T-helper 1 cell (primary cell): ENCODE measurements at places on chromosomes 16 and 17.

- no peak for DNase-seq
Observed at GRCh38 chr16:14071576-14072271, 605 bp downstream of the MRTFB start.

GRCh38 chr16:70428178-70428998, 10.5 kb downstream of the ST3GAL2 start:
- DNase-seq = no peak

DNA sequence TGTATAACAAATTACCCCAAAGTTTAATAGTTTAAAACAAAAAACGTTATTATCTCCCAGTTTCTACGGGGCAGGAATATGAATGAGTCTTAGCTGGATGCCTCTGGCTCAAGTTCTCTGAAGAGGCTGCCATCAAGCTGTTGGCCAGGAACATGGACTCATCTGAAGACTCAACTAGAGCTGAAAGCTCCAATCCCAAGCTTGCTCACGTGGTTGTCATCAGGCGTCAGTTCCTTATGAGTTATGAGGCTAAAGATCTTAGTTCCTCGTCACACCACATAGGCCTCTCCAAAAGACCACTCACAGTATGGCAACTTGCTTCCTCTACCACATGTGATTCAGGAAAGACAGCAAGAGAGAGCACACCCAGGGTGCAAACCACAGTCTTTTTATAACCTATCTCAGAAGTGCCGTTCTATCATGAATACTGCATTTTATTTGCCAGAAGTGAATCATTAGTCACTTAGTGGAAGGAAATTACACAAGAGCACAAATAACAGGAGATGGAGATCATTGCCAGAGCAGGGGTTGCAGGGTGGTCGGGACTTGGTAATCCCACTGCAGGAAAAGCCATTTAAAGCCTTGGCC, 48.7 kb upstream of the NLK start:
- no peak for DNase-seq

DNA sequence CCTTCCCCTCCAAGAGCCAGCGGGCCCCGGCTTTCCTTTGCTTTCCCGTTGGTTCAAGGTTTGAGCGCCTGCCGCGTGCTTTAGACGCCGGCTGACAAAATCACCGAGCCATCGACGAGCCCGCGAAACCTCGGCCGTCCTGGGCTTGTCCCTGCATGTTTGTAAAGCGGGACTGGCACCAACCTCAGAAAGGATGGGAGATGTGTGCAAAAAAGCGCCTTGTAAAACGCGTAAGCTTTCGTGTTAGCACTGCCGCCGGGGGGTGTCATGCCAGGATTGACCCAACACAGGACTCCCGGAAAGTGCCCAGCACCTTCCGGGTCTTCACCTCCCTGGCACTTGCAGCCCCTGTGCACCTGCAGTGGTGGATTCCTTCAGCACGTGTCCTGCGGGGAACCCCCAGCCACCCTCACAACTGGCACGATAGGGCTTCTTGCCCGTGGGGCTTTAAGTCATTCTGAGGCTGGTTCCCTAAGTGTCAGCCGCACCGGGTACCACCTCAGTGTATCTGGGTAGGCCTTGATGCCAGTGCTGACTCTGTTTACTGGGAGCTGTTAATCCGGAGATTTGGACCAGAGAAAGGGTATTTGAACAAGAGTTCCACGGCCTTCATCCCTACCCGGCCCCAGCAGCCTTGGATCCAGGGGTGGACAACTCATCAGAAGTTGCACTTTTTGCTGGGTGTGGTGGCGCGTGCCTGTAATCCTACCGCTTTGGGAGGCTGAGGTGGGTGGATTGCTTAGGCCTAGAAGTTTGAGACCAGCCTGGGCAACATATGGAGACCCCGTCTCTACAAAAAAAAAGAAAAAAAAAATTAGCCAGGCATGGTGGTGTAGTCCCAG, 817 bp downstream of the NDUFAF8 start:
- DNase-seq = peak; percentile 25

- no peak for DNase-seq
Observed at GRCh38 chr17:28977659-28978355, 26.5 kb upstream of the PHF12 start.

- DNase-seq = no peak
Observed at GRCh38 chr17:68179926-68180285, 67.9 kb upstream of the AMZ2 start.

GRCh38 chr16:86446279-86446678, 64.0 kb upstream of the FOXF1 start:
- no peak for DNase-seq

DNA sequence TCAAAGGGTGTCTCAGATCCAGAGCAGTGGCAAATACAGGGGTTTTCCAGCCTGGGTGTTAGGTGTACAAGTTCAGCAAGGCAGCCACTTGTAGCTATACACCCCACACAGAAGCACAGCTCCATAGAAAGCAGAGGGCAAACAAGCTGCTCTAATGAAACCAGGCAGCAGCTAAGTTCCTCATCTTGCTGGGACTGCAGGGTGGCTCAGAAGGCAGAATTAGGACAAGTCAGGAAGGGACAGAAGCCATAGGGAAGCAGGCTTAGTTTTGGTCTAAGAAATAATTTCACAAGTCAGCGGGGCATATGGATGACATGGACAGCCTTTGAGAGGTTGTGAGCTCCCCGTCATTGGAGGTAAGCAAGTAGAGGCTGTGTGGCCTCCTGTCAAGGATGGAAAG, 23.7 kb downstream of the CNGB1 start:
- DNase-seq = no peak

DNA sequence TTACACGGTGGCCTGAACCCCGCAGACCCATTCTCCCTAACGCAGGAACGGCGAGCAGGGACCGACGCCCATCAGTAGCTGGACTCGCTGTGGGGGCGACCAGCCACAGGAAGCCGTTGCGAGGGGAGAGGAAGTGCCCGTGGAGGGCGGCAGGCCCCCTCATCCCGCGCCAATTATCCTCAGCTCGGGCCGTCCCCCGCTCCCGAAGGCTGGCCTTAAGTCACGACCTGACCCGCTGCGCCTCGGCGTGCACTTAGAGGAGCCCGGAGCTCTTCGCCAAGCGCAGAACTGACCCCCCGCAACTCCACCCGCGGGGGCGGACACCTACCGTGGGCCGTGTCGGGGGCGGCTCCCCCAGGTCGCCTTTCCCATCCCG, 401 bp downstream of the ARL16 start:
- no peak for DNase-seq

DNA sequence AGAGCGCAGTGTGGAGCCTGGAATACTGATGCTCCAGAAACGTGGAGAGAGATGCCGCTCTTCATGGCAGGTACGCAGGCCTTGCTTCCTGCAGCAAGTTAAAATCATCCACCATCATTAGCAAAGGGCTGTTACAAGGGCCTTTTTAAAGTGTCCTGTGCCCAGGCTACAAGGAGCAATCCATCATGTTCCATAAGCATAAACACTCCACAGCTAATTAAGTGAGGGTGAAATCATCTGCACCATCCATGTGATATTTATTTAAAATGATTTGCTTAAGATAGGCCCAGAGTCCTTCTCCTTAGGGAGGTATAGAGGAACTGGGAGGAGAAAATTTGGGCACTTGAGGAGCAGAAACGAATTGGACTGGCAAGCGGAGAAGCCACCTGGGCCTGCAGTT, 372.1 kb downstream of the XYLT1 start:
- no peak for DNase-seq

DNA sequence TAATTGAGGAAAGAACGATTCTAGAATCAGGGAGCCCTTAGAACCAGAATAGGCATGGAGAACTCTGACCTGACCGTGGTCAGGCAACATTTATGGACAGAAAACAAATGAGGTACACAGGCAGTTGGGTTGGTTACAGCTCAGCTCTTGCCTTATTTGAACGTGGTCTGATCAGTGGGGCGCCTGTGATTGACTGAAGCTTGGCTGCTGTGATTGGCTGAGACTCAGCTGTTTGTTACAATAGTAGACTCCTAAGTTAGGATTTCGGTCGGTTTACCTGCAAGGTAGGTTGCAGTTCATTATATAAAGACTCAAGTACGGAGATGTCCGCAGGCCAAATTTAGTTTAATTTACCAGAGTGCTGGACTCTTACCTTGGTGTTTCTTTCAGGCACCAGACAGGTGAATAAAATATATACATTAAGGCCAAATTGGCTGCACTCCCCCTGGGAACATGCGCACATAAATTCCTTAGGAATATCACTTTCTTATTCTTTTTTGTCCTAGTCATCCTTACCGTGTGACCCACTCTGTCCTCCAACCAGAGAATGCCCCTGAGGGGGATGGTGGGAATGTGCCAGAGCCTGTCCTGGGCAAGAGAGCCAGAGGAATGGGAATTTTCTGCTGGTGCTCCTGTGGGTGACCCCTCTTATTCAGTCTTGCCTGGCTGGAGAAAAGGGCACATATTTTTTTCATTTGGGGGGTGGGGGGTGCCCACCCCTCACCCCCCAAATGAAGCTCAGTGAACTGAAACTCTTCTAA, 7.5 kb upstream of the CSNK2A2 start:
- DNase-seq = no peak

DNA sequence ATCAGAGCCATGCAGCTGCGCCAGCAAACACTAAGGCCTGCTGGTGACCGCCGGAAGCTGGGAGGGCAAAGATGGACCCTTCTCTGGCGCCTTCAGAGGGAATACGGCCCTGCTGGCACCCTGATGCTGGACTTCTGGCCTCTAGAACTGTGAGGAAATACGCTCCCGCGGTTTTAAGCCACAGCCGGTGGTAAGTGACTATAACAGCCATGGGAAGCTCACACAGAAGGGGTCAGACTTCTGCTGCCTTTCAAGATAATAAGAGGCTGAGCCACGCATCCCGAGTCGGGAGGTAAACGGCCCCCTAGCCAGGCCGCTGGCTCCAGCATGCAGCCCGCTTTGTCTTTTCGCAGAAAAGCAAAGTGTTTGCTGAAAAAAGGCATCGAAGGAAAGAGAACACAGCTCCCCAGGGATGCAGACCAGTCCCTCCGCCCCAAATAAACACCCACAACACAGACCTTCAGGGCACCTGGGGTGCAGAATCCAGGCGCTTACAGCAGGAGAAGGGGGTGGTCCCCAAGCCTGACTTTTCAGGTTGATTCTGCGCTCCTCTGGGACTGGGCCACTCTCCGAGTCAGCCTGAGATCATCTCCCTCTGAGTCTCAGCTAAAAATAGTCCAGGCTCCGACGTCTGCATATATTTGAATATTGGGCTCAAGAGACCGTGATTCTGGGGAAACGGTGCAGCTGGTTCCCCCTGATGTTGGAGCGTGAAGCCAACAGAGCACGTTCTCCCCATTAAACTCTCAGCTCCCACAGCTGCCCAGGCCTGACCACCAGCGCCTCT, 89.7 kb downstream of the MGAT5B start:
- DNase-seq = no peak

DNA sequence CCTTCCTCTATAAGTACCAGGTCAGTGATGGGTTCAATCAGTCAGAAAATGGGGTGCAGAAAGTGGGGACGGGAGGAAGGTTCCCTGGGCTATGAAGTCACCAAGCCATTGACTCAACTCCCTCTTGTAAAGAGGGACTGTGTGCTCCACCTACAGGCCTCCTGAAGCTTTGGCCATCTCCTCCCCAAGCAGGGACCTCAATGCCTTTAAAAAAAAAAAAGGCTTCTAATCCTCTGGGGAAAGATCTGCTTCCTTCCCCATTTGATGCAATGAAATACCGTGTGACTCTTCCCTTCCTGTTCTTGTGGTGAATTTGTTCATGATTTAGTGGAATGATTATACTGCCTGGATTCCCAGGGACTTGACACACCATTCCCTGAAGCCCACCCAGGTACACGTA, 30.8 kb downstream of the VWA3A start:
- no peak for DNase-seq

- no peak for DNase-seq
Observed at GRCh38 chr17:31621566-31621965, 230.1 kb downstream of the RAB11FIP4 start.

GRCh38 chr16:3744018-3744417, 26.7 kb upstream of the TRAP1 start:
- DNase-seq = no peak

DNA sequence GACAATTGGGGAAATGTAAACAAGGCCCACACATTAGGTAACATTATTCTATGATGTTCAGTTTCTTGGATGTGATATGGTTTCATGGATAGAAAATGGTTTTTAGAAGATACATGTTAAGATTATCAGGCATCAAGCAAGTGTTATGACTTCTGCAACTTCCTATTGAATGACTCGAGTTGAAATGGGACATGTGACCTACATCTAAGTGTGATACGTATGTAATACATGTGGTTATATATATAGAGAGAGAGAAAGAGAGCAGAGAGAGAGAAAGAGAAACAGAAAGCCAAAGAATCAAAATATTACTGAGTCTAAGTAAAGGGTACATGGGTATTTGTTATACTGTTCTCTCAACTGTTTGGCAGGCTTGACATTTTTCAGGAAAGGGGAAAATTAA, 1.7 kb downstream of the TMEM170A start:
- no peak for DNase-seq

DNA sequence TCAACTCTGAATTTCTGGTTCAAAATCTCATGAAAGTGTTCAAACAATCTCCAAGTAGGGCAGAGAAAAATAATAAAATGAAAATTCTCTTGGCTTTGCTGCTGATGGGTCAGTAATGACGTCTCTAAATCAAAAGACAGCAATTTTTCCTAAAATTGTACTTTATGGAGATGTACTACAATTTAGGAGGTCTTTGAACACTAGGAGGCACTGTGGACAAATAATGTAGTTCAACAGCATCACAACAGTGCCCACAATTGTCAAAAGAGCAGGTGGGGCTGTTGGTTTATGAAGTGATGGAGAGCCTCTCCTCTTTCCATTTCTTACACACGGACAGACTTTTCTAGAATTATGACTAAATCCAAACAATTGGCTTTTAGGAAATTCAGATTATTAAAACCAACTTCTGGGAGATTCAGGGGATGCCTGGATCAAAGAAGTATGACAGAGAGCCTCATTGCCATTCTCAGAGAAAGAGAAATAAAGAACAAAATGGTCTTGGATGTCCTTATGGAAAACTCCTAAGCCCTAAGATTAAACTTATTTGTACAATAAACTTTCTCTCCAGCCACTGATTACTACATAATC, 23.8 kb downstream of the EZH1 start:
- peak; percentile 33 for DNase-seq

DNA sequence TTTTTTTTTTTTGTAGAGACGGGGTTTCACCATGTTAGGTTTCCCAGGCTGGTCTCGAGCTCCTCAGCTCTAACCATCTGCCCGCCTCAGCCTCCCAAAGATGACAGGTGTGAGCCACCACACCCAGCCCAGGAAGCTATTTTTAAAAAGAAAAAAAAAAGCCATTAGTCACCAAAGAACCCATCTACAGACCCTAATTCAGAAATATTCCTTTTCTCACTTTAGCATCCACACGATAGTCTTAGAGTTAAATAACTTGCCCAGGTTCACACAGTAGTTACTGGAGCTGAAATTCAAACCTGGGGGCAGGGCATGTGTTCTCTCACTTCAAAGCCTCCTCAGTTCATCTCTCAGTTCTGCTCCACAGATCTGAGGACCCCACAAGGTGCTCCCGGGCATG, 70.3 kb upstream of the NOL11 start:
- DNase-seq = no peak
